K562 (cell line): ENCODE measurements at places on chromosomes 7 and 10.

- DNase-seq = peak; percentile 89
Measured at GRCh38 chr7:48089046-48090003, at the start of gene UPP1. TSS of gene UPP1 (plus strand) at chr7:48089265. CDS start at chr7:48094784, 5,519 bp downstream.

DNA sequence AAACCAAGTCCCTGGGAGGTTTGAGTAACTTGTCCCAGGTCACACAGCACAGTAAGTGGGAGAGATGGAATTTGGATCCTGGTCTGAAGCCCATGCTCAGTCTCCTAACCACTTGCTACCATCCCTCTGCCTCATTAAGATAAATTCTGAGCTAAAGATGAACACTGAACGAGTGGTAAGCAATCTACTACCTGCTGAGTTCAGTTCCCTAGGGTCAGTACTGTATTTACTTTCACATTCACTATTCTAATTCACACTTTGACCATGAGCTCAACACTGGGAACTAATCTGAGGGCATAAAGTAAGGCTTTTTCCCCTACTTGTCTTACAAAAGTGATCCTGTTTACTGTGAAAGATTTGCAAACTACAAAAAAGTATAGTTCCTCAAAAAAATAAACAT is 2.4 kb downstream of the UROS start:
- DNase-seq = no peak

DNA sequence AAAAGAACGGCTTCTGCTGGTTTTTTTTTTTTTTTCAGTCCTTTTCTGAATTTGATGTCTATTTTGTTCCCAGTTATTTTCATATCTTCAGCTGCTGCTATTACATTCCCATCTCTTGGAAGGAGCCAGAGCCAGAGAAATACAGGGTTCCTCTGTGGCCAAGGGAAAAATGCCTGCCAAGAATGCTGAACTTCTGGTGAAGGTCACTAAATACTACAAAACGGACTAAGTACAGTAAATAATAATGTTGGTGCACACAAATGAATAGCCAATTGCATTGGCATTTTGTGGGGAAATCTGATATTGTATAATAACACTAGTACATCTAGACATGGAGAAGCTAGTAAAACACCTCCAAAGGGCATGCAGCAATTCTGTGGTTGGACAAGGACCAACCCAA is 56.3 kb upstream of the ZEB1 start:
- DNase-seq = no peak

DNA sequence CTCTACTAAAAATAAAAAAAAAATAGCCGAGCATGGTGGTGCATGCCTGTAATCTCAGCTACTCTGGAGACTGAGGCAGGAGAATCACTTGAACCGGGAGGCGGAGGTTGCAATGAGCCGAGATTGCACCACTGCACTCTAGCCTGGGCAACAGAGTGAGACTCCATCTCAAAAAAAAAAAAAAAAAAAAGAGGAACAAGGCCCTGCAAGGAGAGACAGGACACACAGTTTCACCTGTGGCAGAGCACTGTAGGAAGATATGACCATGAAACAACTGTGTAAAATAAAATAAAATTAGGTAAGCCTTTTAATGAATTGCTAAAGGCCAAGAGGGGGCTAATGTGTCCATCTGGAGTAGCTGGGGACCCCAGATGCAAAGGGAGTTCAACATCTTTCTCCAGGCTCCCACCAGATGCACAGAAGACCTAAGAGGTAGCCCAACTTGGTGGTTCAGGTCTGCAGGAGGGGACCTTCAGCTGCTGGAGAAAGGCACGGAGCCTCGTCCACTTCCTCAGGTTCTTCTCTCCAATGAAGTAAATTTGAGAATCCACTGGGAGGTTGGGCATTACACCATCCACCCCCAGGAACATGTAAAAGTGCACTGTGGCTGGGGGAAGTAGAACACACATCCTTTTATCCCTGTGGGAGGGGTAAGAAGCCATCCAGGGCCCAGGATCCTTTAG is 12.7 kb downstream of the PPIF start:
- DNase-seq = no peak

DNA sequence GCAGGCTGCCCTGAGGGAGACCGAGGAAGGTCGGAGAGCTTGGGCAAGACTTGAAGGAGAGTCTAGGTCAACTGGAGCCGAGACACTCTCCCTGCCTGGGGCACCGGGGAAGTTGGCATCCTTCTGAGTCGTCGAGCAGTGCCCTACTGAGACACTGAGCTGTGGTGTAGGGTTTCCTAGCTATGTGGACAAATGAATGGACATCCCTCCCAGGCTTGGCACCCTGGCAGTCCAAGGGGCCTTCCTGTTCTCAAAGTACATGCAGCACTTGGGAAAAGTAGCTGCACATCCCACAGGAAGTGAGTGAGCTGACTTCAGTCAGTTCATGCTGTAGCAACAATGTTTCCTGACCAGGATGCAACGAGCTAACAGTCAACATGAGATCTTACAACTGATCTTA is 57.2 kb upstream of the INPP5A start:
- DNase-seq = no peak

DNA sequence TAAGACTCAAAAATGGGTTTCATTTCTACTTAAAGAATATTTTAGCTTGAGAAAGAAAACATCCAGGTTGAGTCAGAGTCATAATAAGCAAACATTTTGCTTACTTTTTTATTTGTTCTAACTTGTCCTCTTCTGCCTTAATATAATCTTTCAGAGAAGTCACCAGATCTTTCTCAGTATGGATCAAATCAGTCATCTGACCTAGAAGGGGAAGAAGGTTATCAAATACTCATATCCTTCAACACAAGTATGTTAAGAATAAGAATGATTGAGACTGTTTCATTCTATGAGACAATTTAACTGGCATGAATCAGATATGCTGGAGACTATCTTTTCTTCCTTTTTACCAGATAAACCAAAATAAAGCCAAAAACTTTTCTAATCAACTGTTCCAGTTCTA is 23.0 kb downstream of the P4HA1 start:
- no peak for DNase-seq

GRCh38 chr10:118798231-118798662 is 43.5 kb upstream of the CACUL1 start:
- no peak for DNase-seq

DNA sequence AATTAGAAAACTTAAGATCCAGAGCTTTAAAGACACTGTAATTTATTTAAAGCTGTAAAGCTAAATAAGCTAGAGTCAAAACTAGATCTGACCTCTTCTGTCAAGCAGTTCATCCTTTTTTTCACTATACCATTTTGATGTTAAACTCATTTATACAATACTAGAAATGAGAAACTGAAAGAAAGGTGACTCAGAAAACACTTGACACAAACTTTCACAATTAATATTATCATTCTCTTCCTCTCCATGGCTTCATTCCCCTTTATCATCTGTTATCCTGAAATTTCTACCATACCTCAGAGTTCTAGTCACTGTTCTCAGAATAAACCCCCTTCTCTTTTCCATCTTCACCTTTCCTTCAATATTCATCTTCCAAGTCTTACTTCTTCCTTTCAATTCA is 1.3 kb downstream of the FIGNL1 start:
- DNase-seq = no peak

- DNase-seq = no peak
Measured at GRCh38 chr7:148567524-148567923, 23.0 kb upstream of the C7orf33 start.

- DNase-seq = no peak
Measured at GRCh38 chr10:72044417-72045041, 43.8 kb downstream of the SPOCK2 start.

DNA sequence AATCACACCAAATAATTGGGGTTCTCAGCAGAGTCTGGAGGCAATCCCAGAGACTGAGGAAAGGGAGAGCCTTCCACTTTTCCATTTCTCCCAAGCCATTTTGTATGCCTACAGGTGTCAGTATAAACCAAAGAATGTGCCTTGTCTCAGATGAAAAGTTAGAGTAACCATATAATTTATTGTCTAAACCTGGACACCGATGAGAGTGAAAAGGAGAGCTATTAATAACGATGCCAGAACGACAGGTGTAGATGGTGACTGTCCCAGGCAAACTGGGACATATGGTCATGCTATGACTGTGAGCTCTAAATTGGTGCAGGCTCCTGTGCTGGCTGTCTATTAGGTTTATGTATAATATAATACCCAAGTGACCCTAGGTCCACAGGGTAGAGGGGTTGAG is 219.6 kb downstream of the ARHGAP12 start:
- DNase-seq = no peak

GRCh38 chr7:109476409-109476808 is 906.7 kb downstream of the DNAJB9 start:
- DNase-seq = no peak

DNA sequence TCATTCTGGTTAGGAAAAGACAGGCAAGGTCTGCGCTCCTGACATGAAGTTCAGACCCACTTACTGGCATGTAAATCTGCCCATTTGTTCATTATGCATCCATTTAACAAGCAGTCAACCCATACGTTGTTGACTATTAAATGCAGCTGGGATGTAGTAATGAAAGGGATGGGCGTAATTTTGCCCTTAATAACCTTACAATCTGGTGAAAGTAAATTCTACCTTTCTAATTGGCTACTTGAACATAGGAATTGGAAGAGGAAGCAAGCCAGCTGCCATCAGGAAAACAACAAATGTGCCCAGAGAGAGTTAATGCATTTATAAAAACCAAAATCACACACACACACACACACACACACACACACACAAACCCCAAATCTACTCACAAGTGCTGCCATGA is 170.2 kb upstream of the PITRM1 start:
- DNase-seq = no peak

DNA sequence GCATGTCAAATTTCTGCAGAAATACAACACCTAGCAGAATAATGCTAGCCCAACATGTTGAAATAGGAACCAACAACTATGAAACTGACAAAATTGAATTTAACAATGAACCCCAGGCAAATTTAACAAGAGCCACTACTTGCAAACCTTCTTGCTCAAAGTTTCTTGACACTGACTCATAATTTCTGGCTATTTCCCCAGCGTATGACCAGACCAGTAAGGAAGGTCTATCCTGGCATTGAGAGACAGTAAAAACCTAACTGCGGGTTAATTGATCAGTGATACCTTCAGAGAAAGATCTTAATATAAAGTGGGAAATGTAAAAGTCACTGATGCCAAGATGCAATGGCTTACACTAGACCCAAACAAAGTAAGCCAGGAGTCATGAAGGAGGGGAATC is 510.1 kb downstream of the ARL4A start:
- DNase-seq = no peak

DNA sequence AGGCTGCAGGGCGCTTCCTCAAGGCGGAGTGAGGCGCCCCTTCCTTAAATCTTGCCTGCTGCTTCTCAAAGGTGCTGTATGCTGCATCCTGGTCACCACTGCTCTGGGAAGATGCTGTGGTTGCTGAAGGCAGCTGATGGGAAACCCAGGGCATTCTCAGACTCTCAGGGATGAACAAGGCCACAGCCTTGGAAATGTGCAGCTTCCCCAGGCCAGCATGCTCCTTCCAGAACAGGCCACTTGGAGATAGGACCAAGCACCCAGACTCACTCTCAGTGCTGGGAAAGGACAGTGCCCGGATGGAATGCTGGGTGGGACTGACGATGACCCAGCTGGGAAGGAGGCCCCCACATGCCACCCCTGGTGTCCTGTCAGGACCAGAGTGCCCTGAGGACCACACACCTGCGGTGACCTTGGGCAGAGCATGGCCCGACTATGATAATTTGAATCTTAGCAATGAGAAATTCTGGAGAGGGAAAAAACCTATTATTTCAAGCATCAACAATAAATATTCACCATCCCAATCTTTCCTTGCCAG is 235.5 kb downstream of the TNS3 start:
- DNase-seq = no peak

DNA sequence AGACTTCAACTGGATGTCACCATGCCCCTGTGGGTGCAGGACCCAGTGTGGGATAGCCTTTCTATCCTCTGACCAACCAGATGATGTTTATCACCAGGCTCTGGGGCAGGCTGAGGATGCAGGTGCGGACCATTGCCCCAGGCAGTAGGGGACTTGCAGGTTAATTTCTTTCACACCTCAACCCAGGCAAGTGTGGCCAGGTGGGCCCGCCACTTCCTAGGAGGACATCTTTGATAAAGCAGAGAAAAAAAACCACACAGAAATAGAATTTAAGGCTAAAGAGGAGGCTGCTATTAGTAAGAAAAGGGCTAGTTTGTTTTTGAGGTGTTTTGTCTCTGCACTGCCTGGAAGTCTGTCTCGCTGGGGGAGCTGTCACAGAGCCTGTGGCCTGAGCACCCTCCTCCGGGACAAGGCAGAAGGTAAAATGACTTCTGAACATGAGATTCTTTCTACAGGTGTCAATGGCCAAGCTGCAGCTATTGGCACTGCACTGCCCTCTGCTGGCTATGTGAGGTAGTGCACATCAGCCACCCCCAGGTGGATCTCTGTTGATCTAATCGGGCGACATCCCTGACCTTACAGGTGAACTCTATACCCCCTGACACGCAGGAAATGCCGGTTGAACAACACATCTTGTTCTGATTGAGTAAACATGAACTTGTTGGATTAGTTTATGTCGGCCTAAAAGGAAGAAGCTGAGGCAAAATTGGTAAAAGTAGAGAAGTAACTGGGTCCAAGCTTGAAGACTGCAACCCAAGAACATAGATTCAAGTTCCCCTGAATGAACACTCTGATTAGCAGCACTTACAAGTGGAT is 21.0 kb downstream of the UPP1 start:
- DNase-seq = peak; percentile 82

GRCh38 chr10:11178606-11179515 is 161.2 kb downstream of the CELF2 start:
- peak; percentile 84 for DNase-seq

DNA sequence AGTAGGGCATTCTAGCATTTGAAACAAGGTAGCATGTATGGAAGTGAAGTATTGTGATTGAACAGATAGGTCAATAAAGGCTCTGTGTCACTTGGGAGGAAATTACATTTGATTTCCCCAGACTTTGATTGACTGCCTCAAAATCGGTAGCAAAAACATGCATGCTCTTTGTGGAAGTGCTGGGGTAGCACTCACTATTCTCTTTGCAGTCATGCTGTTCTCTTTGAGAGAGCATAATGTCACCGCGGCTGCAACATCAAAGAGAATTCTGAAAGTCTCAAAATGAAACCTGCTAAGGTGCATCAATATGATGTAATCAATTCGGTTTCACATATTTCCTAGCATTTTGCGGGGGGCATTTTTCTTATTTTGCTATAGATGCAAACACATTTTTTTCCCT is 64.2 kb downstream of the ARMC3 start:
- DNase-seq = no peak

- no peak for DNase-seq
Measured at GRCh38 chr7:103609778-103610177, 163.8 kb upstream of the SLC26A5 start.

GRCh38 chr7:120838281-120838682 is 19.7 kb downstream of the TSPAN12 start:
- DNase-seq = no peak

DNA sequence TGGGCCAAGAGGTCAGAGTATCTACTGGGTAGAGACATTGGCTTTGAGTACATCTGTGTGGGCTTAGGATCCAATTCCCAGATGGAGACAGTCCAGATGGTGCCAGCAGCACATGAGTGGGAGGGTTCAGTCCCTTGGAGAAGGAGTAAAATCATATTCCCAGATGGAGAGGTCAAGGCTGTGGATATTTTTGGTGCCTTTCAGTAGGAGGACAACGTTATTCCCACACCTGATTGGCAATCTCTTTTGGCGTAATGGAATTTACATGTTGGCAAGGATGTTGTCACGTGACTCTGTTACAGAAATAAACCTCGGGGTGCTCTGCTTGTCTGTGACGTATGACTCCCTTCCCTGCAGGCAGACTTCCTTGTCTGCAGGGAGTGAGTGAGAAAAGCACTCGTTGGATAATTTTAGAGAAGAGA is 27.6 kb downstream of the NPS start:
- no peak for DNase-seq

- no peak for DNase-seq
Measured at GRCh38 chr10:17227367-17228090, 512 bp upstream of the VIM start.

GRCh38 chr7:3196629-3197400 is 104.2 kb upstream of the SDK1 start:
- no peak for DNase-seq
